ENCODE measurements at places on chromosomes 7 and 10.

GRCh38 chr7:4156190-4156589 lies 525.9 kb upstream of the FOXK1 start:
- DNase-seq: no peak

- no peak for DNase-seq
Observed at GRCh38 chr10:88661018-88661417, 3.2 kb upstream of the LIPF start.

DNA sequence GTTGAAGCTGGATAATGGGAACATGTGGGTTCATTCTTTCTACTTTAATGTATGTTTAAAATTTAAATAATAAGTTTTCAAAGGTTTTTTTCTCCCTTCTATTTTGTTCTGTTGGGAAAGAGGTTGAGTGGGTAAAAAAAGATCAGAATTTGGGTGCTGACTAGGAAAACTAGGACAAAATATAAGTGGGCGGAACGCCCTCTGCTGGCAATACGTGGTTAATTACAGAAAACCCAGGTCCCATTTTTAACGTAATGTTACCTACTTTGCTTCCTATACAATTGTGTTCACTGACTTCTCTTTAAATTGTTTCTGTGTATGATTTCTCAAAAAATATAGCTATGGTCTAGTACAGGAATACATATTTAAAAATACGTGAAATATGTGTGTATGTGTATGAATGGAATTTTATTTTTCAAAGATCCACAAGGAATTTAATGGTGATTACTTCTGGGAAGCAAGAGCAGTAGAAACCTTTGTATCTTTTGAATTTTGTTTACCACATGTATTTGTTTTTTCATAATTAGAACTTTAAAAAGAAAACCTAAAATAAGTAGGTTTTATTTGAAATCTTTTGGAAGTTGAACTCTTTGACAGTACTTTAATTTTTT lies 8.7 kb downstream of the ECD start:
- DNase-seq: peak; percentile 31

GRCh38 chr7:2698581-2699288 lies 10.7 kb downstream of the AMZ1 start:
- DNase-seq: no peak

DNA sequence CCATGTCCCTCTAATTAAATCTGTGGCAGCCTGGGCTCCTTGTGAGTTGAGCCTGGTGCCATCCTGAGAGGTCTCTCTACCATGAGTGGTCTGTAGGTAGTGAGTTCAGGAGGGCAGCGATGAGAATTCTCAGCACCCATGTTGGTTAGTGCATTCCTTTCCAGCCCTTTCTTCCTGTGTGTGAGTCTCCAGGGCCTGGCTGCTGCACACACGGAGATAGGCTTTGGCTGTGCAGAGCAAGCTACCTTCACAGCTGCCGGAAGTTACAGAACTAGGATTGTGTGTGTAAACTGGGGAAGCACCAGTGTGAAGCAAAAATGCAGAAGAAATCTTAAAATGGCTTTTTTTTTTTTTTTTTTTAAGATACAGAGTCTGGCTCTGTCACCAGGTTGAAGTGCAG lies 358.6 kb downstream of the PAXIP1 start:
- DNase-seq: no peak

GRCh38 chr7:120337308-120337907 lies 64.4 kb downstream of the KCND2 start:
- peak; percentile 1 for DNase-seq

GRCh38 chr10:28592953-28593352 lies 60.0 kb downstream of the WAC start:
- DNase-seq: no peak

- no peak for DNase-seq
Observed at GRCh38 chr10:112209684-112210131, 26.1 kb upstream of the GPAM start.

GRCh38 chr10:18976696-18977251 lies 71.8 kb upstream of the MALRD1 start:
- no peak for DNase-seq

DNA sequence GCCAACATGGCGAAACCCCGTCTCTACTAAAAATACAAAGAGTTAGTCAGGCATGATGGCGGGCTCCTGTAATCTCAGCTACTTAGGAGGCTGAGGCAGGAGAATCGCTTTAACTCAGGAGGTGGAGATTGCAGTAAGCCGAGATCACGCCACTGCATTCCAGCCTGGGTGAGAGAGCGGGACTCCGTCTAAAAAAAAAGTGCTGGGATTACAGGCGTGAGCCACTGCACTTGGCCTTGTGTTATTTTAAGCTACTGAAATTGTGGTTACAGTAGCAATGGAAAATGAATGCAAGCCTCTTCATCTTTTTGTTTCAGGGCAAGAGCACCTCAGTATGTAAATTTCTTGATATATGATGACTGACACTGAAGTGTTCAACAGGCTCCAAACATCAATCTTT lies 106.4 kb upstream of the IMMP2L start:
- DNase-seq: no peak

GRCh38 chr10:113139699-113140098 lies 189.7 kb downstream of the TCF7L2 start:
- DNase-seq: no peak

GRCh38 chr7:45401155-45401554 lies 173.0 kb upstream of the ADCY1 start:
- DNase-seq: no peak

DNA sequence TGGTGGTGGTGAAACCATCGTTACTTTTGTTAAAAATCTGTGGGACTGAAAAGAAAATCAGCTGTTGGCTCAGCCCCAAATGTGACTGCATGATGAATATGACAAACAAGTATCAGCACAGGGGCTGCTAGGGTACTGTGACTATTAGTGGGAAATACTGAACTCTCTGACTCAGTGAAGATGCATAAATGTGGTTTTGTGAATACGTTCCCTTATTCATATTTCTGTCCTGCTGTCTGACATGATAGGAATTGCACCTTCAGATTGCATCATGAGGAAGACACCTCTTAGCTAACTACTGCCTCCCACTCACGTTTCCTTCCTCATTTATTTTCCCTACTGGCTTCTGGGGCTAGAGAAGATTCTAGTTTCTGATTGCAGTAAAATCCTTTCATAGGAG lies 1.4 kb downstream of the CLEC5A start:
- no peak for DNase-seq

DNA sequence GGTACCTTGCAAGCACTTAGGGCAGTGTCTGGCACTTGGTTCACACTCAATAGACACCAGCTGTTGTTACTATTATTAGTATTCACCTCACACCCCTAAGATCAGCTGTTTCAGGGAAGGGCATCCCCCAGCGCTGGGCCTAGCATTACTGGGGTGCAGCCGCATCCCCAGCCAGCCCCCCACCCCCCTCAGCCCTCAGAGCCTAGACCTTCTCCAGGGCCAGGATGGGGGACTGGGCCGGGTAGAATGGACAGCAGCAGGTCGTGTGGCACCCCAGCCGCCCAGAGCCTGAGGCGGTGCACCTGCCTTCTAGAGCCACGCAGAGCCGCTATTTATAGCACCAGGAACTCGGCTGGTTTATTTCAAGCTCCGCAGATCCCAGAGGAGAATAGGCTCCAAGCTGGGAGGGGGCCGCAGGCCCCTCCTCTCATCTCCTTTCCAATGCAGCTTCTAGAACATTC lies 60.5 kb downstream of the GTF2IRD1 start:
- no peak for DNase-seq

- no peak for DNase-seq
Observed at GRCh38 chr7:40498924-40499510, 364.2 kb downstream of the SUGCT start.

DNA sequence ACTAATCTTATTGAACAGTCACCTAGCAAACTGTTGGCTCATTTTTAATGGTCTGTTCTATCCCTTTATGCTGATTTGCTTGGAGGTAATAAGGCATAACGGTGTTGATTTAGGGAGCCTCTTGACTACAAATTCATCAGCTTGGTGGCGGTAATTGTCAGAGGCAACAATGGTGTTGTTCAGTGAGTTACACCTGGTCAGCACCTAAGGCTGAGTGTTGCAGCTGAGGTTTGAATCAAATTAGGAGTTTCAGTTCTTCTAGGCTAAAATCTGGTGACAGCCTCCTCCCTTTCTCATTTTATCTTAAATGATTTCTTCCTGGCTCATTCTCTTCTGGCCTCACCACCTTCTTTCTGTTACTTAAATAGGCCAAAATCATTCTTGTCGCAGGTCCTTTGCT lies 42.3 kb upstream of the SP8 start:
- DNase-seq: no peak

GRCh38 chr7:30255064-30255769 lies 29.2 kb upstream of the ZNRF2 start:
- no peak for DNase-seq

- no peak for DNase-seq
Observed at GRCh38 chr10:31419394-31420063, 100.5 kb downstream of the ZEB1 start.

DNA sequence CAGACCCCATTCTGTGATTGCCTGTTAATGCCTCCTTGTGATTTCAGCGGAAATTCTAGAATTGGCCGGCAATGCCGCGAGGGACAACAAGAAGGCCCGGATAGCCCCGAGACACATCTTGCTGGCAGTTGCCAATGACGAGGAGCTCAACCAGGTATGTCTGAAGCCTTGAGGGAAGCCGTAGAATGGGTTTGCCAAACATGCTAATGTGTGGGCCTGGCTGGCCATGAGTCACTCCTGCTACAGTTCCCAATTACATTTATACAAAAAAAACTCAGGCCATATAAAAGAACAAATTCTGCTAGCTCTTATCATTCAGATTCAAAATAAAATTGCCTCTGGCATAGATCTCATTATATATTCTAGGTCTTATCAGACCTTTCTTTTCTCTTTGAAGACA lies 37.4 kb downstream of the MACROH2A2 start:
- no peak for DNase-seq

- DNase-seq: no peak
Observed at GRCh38 chr7:69663911-69664832, 65.9 kb downstream of the AUTS2 start.

DNA sequence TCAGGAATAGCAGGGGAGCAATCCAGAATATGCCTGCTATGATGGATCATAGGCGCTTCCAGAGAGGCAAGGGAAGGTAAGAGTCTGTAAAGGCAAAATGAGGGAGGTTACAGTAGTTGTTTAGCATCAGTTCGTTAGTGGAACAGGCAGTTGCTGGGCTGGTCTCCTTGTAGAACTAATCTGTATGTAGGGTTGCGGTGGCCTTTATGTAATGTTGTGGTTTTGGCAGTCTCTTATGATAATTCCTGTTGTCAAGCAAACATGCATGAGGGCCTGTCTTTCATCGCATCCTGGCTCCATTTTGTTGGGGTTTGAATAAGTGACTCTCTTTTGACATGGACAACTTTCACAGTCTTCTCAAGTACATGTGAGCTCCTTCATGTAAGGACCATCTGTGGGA lies 427.8 kb upstream of the LRGUK start:
- DNase-seq: no peak

- no peak for DNase-seq
Observed at GRCh38 chr10:73838827-73839226, 27.4 kb upstream of the NDST2 start.

- no peak for DNase-seq
Observed at GRCh38 chr10:133141958-133142340, 18.1 kb upstream of the KNDC1 start.

DNA sequence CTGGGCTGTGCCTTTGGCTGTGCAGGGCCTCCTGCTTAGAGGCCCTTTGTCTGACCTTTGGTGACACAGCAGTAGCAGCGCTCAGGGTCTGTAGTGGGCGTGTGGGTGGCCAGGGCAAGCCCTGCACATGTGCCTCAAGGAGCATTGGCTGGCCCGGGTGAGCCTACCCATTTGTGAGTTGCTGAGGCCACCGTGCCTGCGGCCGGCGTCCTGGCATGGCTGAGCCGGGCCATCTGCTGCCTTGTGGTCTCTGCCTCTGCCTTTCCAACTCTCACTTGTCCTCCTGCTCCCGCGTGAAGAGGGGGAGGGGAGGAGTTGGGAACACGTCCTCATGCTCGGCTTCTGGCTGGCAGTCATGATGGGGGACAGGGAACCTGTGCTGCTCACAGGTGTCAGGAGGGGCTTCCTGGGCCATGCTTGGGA lies 9.2 kb upstream of the ORAI2 start:
- DNase-seq: no peak

DNA sequence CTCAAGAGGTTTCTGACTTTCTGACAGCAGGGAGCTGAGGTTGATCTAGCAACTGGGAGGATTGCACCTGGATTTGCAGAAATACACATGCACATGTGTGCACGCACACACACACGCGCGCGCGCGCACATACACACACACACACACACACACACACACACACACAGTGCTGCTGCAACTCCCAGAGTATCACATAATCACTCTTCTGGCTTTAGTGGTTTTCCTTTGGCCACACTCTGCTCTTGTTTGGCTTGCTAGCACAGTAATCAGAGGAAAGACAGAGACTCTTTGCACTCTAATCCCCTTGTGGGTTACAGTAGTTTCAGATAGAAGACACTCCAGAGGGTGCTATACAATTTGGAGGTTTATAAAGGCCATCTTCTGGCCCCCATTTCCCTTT lies 705.0 kb downstream of the AUTS2 start:
- DNase-seq: no peak

DNA sequence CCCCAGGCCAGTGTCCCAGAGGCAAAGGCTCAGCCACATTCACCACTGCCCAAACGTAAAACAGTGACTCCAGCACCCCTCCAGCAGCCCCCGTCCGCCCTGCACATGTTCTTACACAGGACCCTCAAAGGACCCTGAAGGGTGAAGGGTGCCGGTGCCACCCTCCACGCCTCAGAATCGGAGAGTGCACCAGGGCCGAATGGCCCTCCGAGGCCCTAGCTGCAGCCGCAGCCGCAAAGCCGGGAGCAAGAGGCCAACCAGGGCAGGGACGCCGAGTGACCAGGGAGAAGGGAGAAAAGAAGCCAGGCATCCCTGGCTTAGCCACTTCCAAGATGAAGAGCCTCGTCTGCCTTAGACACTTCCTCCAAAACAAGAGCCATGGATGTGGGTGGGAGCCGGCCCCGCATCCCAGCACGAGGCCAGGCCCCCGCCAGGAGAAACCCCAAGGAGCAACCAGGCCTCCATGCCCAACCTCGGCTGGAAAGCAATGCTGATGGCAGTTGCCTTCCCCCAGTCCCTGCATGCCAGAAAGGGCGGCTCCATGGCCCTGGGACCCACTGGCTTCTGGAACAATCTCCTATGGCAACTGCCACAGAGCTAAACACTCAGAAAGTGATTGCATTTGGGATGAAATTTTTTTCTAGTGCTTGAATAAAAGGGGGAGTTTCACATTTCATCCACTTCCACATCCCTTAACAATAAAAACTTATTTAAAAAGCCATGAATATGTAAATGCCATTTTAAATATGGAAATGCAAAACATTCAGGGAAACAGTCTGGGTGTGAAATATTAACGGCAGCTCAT lies 92.3 kb downstream of the MAD1L1 start:
- DNase-seq: no peak

GRCh38 chr10:110613341-110613995 lies 30.7 kb upstream of the RBM20 start:
- DNase-seq: no peak

GRCh38 chr10:61359452-61359851 lies 93.7 kb downstream of the TMEM26 start:
- DNase-seq: no peak
